Keratinocyte (primary cell): ENCODE measurements at places on chromosomes 6 and 20.

- H3K27ac ChIP-seq, result no peak overlapping the region
- H3K4me3 ChIP-seq, result no peak overlapping the region
- H3K36me3 ChIP-seq, result no peaks in the 10 kb centered on the region
- no peak for DNase-seq
Measured at GRCh38 chr6:44016131-44016870, 111.0 kb downstream of the MRPL14 start.

- peaks cover 37% of the 10 kb centered on the region for H3K4me1 ChIP-seq
- H3K36me3 ChIP-seq, result no peaks in the 10 kb centered on the region
- peak; percentile 77 for DNase-seq
- peak overlapping the region; percentile 15 for H3K4me3 ChIP-seq
Measured at GRCh38 chr6:11806561-11807317, 28.1 kb upstream of the ADTRP start.

DNA sequence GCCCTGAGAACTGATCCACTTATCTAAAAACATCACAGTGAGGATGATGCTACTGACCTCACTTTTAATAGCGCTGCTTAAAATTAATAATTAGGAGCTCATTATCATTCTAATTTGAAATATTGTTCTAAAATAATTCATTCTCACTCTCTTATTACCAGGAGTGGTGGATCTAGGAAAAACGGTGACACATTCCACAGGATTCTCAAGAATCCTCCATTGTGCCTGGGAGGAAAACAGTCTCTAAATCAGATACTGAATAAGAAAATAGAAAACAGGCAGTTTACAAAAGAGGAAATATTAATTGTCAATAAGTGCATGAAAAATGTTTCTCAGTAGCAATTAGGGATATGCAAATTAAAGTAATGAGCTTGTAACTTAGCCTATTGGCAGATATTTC lies 187.4 kb downstream of the TENT5A start:
- no peak overlapping the region for H3K4me3 ChIP-seq
- no peaks in the 10 kb centered on the region for H3K4me1 ChIP-seq
- H3K36me3 ChIP-seq, result no peaks in the 10 kb centered on the region

- H3K36me3 ChIP-seq, result no peaks in the 10 kb centered on the region
- H3K27ac ChIP-seq, result no peak overlapping the region
- DNase-seq, result no peak
- H3K4me1 ChIP-seq, result no peaks in the 10 kb centered on the region
- no peaks in the 10 kb centered on the region for H3K27me3 ChIP-seq
Measured at GRCh38 chr6:93136111-93136510, 283.2 kb downstream of the EPHA7 start.

DNA sequence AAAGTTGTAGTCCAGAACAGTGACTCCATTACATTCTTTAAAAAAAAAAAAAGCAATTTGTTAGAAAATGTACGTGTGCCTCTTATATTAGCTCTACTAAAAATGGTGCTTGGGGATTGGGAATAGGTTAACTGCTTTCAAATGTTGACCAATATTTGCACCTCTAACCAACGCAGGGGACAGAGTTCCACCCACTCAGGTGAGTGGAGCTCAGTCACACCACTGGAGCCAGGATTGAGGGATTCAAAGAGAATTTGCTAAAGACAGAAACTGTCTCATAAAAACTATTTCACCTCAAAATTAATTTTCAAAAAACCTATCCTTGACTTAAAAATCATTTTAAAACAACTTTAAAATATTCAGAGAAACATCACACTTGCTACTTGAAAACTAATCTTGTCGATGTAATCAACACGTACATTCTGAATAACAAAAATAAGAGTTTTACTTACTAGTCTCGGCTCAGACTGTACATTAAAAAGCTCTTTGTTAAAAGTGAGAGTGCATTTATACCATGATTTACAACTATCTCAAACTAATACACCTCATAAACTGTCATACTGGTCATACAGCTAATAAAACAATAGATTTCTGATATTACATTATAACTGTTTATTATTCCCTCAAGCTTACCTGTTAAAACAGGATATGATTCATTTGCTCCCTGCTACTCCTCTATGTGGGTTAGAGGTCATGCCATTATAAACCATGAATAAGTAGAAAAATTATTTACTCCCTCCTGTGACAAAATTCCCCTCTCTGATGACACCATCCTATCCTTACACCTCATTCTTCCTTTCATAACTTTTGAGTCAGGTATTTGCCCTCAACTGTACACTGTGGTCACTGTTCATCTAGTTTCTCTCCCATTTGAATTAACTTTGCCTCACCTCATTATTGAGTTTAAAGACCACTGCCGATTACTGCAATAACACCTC lies 88.6 kb downstream of the PDE10A start:
- no peaks in the 10 kb centered on the region for H3K4me1 ChIP-seq
- no peaks in the 10 kb centered on the region for H3K36me3 ChIP-seq
- DNase-seq, result no peak
- no peaks in the 10 kb centered on the region for H3K27me3 ChIP-seq
- H3K27ac ChIP-seq, result no peak overlapping the region

GRCh38 chr6:78020586-78020985 lies 367.7 kb downstream of the MEI4 start:
- H3K27ac ChIP-seq, result no peak overlapping the region
- H3K4me3 ChIP-seq, result no peak overlapping the region
- no peaks in the 10 kb centered on the region for H3K4me1 ChIP-seq
- no peak for DNase-seq
- H3K36me3 ChIP-seq, result no peaks in the 10 kb centered on the region

- no peak for DNase-seq
- H3K27ac ChIP-seq, result no peak overlapping the region
- H3K27me3 ChIP-seq, result no peaks in the 10 kb centered on the region
Measured at GRCh38 chr20:38181971-38182370, 16.9 kb upstream of the TGM2 start.

DNA sequence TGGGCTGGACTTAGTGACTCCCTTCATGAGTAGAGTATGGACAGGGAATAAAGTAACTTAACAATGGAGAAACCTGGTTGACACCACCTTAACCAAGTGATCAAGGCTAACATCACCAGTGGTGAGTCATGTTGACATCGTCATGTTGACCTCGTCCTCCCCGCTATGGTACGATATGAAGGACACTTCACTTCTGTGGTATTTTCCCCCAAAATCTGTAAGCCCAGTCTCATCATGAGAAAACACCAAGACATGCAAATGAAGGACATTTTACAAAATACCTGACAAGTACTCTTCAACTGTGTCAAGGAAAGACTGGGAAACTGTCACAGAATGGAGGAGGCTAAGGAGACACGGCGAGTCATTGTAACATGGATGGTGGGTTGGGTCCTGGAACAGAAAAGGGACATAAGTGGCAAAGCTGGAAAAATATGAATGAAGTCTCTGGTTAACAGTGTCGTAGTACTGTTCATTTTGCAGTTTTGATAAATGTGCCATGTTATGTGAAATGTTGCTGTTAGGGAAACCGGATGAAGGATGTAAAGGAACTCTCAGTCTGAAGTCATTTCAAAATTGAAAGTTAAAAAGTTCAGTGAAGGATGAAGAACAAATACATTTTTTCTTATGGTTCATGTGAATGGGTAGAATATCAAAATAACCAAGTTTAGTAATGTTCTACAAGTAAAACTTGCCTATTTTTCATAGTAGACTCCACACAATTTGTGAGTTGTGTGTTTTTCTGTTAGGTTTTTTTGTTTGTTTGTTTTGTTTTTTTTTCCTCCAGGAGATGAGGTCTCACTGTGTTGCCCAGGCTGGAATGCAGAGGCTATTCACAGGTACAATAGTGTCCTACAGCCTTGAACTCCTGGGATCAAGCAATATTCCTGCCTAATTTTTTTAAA lies 247.5 kb downstream of the TMEM242 start:
- peak; percentile 9 for DNase-seq
- H3K4me3 ChIP-seq, result no peak overlapping the region
- H3K27ac ChIP-seq, result no peak overlapping the region
- peaks cover 3% of the 10 kb centered on the region for H3K4me1 ChIP-seq

DNA sequence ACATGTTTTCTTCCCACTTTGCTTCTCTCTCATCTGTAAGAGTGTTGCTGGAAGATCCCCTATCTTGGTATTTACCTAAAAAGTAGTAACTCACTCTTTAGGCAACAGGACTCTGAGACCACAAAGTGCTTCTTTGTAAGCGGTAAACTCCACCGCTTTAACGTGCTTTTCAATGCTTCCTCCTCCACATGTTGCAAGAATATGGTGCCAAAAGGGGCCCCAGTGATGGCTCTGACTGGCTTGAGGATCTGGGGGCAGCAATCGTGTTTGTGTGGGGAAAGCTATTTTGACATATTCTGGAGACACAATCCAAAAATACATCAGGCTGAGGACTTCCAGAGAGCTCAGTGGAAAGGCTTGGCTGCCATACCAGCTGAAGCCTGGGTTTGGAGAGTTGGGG lies 12.4 kb upstream of the CPNE5 start:
- no peak overlapping the region for H3K27ac ChIP-seq
- no peaks in the 10 kb centered on the region for H3K27me3 ChIP-seq
- H3K4me1 ChIP-seq, result peaks cover 27% of the 10 kb centered on the region
- no peak for DNase-seq
- no peak overlapping the region for H3K4me3 ChIP-seq
- peaks cover 14% of the 10 kb centered on the region for H3K36me3 ChIP-seq

GRCh38 chr6:93376026-93376540 lies 43.3 kb downstream of the EPHA7 start:
- no peak for DNase-seq
- no peaks in the 10 kb centered on the region for H3K36me3 ChIP-seq
- H3K4me1 ChIP-seq, result no peaks in the 10 kb centered on the region

GRCh38 chr6:139003751-139004150 lies 15.7 kb upstream of the REPS1 start:
- DNase-seq, result no peak
- no peak overlapping the region for H3K4me3 ChIP-seq
- H3K4me1 ChIP-seq, result no peaks in the 10 kb centered on the region
- no peaks in the 10 kb centered on the region for H3K36me3 ChIP-seq
- no peaks in the 10 kb centered on the region for H3K27me3 ChIP-seq
- H3K27ac ChIP-seq, result no peak overlapping the region

DNA sequence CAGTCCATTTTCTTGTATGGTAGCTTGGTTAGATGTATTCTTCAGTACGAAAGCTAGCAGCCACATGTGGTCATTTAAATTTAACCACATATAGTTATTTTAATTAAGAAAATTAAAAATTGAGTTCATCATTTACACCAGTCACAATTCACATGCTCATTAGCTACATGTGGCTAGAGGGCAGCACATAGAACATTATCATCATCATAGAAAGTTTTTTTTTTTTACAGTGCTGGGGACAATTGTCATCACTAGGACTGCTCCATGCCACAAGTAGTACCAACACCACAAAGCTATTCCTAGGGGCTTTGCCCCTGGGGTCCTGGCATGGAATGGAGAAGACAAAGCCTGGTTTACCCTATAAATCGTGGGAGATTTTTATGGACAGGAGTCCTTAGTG lies 30.5 kb downstream of the PLCB4 start:
- no peaks in the 10 kb centered on the region for H3K27me3 ChIP-seq
- no peak overlapping the region for H3K4me3 ChIP-seq
- H3K36me3 ChIP-seq, result no peaks in the 10 kb centered on the region
- no peaks in the 10 kb centered on the region for H3K4me1 ChIP-seq
